Hematopoietic multipotent progenitor cell (in vitro differentiated cells): ENCODE measurements at places on chromosomes 4 and X. TPM values are rescaled to one million over a fixed set of nuclear protein-coding genes. Genes with fewer than 3 reads are reported as not detected.

- no peak for DNase-seq
These were observed 754.7 kb downstream of the KCTD8 start for GRCh38 chr4:43693876-43694275.

GRCh38 chrX:56219700-56220099 lies 12.5 kb upstream of the KLF8 start:
- no peak for DNase-seq

DNA sequence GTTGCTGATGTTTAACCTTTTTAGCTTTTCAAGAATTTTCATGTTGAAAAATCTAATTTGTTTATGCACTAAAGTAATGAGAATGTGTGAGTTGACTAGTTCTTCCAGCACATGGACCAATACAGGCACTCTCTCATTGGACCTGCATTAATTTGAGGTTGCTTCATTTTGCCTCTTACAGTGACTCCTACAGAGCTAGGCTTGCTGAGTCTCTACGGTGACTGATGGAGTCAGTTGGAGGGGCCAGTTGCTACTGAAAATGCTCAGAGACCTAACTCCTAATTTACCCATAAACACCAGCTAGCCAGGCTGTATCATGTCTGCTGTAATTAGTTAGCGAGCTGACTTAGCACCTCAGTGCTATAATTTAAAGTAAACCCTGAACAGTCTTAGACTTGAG lies 10.9 kb downstream of the MTHFD2L start:
- DNase-seq = no peak

GRCh38 chr4:116598980-116599789 lies 486.2 kb downstream of the TRAM1L1 start:
- no peak for DNase-seq

- no peak for DNase-seq
These were observed 196.0 kb upstream of the RBPJ start for GRCh38 chr4:26124753-26125321.

DNA sequence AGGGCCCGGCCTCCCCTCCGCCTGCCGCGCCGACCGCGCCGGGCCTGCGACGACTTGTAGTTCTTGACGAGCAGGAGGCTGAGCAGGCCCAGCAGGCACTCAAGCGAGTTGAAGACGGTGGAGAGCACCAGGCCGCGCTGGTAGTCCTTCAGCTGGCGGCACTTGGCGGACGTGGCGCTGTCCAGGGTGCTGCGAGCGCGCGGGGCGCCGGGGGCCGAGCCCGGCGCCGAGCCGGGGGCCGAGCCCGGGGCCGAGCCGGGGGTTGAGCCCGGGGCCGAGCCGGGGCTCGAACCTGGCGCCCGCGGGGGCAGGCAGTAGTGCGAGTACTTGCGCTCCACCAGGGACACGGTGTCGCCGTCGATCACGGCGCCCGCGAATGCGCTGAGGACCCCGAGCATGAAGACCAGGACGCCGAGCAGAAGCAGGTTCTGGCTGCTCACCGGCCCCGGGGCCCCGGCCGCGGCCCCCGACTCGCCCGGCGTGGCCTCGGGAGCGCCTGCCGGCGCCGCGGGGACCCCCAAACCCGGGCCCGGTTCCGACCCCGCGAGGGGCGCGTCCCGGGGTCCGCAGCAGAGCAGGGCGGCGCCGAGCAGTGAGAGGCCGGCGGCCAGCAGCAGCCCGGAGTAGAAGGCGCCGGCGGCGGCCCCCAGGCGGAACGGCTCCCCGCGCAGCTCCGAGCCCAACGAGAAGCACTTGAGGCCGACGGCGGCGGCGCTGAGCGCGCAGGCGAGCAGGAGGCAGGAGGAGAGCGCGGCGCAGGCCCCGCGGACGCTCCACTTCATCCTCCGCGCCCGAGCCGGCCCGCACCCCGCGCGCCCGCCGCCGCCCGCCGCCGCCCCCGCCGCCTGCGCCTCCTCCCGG lies 584 bp downstream of the TMEM271 start:
- peak; percentile 64 for DNase-seq

DNA sequence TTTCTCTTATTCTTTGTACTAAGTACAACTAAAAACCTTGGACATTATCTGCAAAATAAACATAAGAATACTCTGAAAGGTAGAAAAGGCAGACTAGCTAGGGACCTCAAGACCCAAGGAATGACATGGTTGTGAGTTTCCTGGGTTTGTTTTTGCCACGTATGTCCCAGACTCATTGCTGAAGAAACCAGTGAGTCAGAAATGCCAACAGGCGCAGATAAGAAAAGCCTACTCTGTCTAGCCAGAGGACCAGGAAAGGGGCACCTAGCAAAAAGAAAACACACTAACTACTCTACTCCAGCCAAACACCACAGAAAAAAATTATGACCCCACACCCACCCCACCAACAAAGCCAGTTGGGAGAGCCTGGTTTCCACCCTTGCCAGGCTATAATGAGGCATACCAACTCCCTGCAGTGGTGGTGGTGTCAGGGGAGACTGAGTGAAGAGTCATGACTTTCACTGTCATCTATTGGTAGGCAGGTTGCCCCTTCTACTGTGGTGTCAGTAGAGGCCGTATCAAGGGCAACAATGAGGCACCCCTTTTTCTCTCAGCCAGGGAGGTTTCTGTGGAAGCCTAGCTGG lies 10.9 kb downstream of the MTMR1 start:
- DNase-seq = no peak

DNA sequence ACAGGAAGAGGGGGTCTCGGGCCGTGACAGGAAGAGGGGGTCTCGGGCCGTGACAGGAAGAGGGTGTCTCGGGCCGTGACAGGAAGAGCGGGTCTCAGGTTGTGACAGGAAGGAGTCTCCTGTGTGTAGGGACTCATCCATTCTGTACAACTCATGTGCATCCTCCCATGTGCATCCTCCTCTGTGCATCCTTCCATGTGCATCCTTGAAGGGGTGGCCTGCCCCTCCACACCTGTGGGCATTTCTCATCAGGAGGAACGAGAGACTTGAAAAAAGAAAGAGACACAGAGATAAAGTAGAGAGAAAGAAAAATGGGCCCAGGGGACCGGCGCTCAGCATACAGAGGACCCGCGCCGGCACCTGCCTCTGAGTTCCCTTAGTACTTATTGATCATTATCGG lies 30.2 kb upstream of the PLCXD1 start:
- no peak for DNase-seq

- no peak for DNase-seq
These were observed 130.2 kb downstream of the CHRDL1 start for GRCh38 chrX:110665223-110666002.

DNA sequence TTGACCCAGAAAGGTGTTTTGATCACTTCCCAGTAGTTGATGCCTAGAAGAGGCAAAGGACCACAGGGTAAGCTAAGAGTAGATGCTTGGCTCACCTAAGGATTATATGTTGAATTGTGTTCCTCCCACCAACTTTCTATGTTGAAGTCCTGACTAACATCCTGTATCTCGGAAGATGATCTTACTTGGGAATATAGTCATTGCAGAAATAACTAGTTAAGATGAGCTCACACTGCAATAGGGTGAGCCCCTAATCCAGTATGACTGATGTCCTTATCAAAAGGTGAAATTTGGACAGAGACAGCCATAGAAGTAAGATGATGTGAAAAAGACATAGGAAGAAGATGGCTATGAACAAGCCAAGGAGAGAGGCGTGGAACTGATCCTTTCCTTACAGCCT lies 3.3 kb upstream of the HMGB2 start:
- DNase-seq = no peak

DNA sequence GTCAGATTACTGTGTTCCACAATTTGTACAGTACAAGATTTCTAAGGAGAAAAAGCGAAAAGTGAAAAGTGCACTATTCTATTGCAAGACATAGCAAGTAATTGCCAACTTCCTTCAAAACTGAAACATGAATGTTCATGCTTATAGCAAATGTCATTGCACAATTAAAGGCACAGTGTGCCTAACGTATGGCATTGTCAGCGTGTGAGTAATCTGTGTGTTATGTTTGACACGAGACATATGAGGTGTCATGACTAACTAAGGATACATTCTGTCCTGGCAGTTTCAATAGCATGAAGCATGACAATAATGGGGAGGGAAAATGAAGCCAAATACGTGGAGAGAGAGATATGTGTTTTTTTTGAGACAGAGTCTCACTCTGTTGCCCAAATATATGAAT lies 33.6 kb upstream of the TBC1D9 start:
- no peak for DNase-seq

- DNase-seq = no peak
These were observed 115.5 kb upstream of the TMEM150C start for GRCh38 chr4:82677327-82677726.

DNA sequence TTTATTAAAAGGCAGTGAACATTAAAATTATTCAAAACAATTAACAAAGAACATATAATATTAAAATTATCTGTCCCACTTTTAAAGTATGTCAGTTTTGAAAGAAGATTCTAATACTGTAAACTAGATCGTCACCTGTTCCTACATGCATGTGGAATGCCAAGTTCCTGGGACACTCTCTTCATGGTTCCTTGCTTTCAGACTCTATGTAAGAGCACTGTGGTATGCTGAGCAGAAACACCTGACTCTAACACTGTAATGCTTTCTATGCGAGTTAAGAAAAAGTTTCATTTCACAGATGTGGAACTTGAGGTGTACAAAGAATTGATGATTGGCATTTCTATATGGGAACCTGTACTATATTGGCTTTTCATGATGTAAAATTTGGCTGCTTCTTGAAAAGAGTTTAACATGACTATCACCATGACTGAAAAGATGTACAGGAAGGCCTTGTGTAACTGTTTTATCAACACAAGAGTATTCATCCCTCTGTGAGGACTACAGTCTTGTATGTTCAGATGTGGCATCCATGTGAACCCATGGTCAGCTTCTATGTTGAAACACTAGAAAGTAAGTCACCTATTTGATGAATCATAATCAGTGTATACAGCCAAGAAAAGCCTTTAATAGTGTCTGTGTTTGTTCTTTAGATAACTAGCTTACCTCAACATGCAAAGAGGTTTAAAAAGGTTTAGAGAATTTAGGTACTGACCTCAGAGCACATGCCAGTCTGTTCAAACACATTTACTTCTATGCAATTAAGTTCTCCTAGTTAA lies 354.5 kb downstream of the ARHGAP24 start:
- DNase-seq = no peak

GRCh38 chr4:94253036-94253435 lies 45.4 kb downstream of the SMARCAD1 start:
- DNase-seq = no peak

DNA sequence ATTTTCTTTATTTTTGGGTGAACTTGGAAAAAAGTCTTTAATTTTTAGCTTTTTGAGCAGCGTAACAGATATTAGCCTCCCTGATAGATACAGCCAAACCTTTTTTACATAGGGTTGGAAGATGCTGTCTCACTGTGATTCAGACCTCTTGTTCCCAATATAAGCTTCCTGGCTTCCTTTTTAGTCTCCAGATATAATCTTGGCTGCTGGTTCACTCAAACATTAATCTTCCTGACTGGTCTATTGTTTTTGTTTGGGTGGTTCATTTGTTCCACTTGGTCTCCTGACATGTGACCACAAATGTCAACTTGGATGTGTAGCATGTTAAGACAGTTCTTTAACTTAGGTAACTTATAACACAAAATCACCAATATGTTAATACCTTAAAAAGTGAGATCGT lies 23.0 kb downstream of the RPA4 start:
- no peak for DNase-seq

DNA sequence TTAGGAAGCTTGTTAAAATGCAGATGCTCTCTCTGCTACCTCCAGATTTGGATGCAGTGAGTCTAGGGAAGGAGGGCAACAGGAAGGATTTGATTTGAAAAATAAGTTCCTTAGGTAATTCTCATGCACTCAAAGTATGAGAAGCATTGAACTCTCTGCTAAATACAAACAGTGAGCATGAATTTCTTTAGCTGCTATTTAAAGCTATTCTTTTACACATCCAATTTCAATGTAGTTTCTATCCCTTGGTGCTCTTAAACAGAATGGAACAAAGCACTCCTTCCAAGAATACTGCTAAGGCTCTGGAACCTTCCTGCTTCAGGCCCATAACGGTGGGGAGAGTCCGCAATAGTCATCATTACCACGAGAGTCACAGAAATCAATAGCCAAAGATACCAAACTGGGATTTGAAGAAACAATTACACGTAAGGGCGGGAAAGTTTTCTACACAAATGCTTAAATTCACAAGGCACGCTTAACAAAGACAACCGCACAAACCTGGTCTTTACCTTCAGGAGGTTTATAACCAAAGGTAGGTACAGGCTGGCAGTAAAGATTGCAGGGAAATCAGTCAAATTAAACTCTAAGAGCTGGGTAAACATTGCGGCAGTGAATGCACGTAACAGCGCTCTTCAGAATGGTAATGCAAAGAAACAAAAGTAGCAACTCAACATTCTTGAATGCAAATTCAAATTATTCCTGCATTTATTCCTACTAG lies 123.2 kb upstream of the NAP1L5 start:
- DNase-seq = no peak

GRCh38 chr4:74618659-74619058 lies 173.7 kb downstream of the AREG start:
- no peak for DNase-seq

DNA sequence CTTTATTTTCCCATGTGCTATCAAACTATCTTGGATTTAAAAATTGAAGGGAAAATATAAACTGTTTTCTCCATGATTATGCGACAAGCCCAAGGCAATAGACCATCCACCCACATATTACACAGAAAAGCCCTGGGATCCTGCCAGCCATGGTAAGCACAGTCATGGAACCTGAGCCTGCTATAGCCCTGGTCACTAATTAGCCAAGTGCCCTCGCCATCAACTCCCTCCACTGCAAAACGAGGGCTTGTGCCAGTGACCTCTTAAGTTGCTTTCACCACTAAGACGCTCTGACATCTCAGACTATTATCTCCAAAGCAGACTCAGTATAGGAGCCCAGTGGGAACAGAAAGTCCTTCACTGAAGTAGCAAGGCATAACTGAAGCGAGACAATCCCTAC lies 69.2 kb downstream of the NLGN4X start:
- DNase-seq = no peak

- DNase-seq = no peak
These were observed 2.7 kb downstream of the GRIA3 start for GRCh38 chrX:123186801-123187200.

GRCh38 chrX:9628779-9629493 lies 136.7 kb downstream of the GPR143 start:
- no peak for DNase-seq

DNA sequence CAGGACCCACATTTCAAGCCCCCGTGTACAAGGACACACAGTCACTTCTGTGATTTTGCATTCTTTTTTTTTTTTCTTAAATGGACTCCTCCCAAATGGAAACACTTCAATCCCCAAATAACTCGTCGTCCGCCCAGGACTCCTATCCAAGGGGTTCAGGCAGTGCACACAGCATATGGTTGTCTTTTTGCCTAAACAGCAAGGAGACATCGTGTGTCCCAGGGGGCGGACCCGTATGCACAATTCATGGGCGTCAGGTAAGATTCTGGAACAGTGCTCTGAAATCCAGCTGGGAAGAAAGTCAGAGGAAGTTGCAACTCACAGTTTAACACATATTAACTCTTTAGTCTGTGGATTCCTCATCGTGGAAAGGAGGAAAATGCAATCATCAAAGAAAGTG lies 231.3 kb downstream of the SHOX start:
- no peak for DNase-seq

GRCh38 chr4:6106156-6106555 lies 87.9 kb upstream of the C4orf50 start:
- no peak for DNase-seq

GRCh38 chr4:124903995-124904722 lies 191.6 kb upstream of the ANKRD50 start:
- no peak for DNase-seq

POU3F4 gene
- under 0.01 TPM for total RNA-seq

AADAT gene
- total RNA-seq = 2.2 TPM

TMPRSS11D gene
- not detected for total RNA-seq

MPP1 gene
- total RNA-seq = 154 TPM

HPSE gene
- total RNA-seq = 0.81 TPM

TCEAL1 gene
- total RNA-seq = 11.3 TPM

PF4V1 gene
- 1.1 TPM for total RNA-seq

NXF2B gene
- not detected for total RNA-seq

ADH1A gene
- not detected for total RNA-seq

STARD8 gene
- total RNA-seq = 8.9 TPM

CLDN34 gene
- total RNA-seq = not detected
